Erythroblast (primary cell): ENCODE measurements at places on chromosomes 5 and 9.

DNA sequence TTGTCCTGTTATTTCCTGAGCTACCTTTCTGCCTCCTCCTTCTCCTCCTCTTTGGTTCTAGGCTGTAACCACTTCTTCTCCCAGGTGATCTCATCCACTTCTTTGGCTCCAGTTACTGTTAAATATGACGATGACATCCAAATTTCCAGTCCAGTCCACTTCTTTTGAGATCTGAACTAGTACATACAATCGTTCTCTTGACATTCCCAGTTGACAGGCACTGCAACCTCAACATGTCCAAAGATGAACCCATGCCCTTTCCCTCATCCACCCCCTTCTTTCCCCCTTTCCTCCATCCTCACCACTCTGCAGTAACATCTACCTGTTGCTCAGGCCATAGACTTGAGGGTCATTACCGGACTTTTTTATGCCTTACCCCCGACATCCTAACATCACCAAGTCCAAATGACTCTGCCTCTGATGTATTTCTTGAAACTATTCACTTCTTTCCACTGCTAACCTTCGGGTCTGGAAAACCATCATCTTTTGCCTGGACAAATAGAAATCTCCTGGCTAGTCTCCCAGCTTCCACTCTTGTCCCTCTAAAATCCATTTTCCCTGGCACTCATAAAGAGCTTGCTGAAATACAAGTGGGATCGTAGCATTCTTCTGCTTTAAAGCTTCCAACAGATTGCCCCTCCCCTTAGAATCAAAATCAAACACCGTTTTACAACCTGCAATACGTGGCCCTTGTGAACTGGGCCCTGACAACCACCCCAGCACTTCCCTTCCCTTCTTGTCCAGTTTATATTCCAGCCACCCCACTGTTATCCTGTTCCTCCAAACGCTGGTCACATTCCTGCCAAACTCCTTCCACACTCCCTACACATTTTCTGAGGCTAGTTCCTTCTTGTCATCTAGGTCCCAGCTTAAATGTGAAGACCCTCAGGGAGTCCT lies 31.5 kb downstream of the KLF9 start:
- DNase-seq, result no peak

- DNase-seq, result no peak
Measured at GRCh38 chr5:44828719-44829118, 20.0 kb downstream of the MRPS30 start.

DNA sequence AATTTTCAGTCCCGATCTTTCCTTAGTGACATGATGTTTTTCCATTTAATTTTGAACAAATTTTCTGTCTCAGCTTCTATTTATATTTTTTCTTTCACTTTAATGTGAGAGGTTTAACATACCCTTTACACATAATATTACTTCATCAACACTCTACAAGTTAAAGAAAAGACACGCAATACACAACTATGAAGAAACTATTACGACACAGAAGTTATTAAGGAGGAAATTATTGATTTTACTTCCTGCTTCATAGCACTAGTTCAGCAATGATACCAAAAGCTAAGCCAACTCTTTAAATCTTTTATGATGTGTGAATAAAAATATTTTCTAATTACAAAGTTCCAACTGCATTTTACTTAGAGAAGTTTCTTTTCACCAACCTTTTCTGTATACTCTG lies 432.3 kb upstream of the DAB2 start:
- no peak for DNase-seq

DNA sequence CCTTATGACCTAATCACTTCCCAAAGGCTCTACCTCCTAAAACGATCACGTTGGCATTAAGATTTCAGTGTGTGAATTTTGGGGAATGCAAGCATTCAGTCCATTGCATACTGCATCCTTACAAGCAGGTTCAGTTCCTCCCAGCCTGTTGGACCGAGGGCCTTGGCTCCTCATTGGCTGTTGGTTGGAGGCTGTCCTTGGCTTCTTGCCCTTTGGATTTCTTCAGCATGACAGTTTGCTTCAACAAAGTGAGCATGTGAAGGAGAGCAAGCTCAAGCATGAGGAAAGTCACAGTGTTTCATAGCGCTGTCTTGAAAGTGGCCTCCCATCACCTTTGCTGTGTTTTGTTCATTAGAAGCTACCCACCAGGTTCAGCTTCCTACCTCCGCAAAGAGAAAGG lies 109.5 kb downstream of the GADD45G start:
- DNase-seq, result no peak

GRCh38 chr9:93225892-93226291 lies 42.0 kb downstream of the WNK2 start:
- no peak for DNase-seq

DNA sequence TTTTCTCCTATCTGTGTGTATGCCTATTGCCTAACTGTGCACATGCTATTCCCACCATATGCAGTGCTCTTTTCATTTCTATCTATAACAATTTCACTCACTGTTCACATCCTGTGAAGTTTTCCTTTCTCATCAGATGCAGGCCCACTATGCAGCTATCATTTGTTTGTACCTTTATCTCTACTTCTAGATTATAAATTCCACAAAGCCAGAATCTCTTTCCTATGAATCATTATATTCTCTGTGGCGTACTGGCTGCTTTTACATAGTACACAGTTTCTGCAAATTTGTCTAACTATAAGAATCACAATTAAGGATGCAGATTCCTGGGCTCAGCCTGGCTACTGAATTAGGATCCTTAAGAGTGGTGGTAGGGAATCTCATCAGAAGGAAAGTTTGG lies 600.8 kb upstream of the ARRDC3 start:
- no peak for DNase-seq

DNA sequence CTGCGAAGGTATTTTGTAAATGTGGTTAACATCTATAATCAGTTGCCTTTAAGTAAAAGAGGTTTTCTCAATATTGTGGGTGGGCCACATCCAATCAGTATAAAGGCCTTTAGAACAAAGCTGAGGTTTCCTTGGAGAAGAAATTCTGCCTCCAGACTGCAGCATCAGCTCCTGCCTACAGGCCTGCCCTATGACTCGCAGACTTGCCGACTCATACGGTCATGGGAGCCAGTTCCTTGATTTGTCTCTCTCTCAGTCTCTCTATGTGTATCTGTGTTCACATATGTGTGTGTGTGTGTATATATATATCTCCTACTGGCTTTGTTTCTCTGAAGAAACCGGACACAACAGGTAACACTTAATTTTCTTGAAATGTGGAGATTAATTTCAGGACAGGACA lies 45.3 kb downstream of the SLC36A1 start:
- peak; percentile 14 for DNase-seq

DNA sequence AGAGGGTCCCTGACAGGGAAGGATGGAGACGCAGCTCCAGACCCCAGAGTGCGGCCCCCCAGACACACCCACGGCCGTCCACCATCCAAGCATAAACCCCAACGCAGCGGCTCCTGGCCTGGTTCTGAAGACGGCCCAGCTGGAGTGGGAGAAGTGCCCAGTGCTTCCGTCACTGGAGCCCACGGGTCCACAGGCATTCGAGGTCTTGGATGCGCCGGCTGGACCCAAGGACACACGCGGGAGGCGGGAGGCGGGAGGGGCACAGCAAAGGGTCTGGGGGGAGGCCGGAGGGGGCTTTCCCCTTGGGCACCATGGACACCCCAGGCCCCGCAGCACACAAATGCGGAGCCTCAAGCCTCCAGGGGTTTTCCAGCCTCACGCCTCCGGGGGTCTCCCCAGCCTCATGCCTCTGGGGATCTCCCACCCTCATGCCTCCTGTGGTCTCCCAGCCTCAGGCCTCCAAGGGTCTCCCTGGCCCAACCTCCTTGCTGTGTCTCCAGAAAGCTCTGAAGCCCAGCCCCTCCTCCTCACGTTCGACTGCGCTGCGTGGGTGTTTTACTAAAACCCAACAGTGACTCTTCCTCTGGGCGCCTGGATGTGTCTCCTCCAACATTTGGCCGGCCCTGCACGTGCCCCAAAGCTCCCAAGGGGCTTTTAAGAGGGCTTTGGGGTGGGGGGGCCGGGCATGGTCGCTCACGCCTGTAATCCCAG lies 15.2 kb downstream of the EXD3 start:
- no peak for DNase-seq

GRCh38 chr5:148035676-148036075 lies 28.1 kb upstream of the SPINK5 start:
- no peak for DNase-seq

DNA sequence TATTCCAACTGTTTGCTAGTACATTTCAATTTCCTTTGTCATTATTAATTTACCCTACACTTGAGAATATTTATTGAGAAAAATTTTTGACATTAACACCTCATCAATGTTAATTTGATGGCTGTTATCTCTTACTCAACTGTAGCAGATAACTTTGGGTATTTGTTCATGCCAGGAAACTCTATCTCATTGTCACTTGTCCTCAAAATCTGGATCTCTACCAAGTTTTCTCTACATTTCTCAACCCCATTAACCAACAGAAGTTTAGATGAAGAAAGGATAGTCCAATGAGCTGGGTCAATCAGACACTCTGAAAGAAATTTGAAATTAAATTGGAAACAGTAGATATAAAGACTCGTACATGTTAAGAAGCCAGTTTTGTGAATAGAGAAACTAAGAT lies 395.3 kb downstream of the TUSC1 start:
- no peak for DNase-seq
